ENCODE measurements at places on chromosomes 3 and 15.

DNA sequence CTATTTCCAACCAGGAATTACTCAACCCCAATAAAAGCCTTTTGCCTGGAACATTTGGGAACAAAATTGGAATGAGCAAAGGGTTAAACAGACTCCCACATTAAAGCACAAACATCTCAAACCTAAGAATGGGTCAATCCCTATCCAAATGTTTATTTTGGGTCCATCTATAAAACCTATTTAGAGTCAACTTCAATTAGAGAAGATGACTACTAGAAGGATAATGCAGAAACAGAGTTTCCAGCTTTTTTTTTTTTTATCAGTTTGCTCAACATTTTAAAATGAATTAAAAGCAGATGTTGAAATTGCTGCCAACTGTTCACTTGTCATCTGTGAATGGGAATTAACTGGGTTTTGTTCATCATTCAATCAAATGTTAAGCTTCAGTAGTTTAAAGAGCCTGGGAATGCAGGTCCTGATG is 4.1 kb upstream of the TBC1D23 start:
- no peak for DNase-seq

- DNase-seq = no peak
These were observed 36.6 kb downstream of the MRAS start for GRCh38 chr3:138384976-138385375.

GRCh38 chr3:108099679-108100428 is 9.0 kb upstream of the CD47 start:
- no peak for DNase-seq

DNA sequence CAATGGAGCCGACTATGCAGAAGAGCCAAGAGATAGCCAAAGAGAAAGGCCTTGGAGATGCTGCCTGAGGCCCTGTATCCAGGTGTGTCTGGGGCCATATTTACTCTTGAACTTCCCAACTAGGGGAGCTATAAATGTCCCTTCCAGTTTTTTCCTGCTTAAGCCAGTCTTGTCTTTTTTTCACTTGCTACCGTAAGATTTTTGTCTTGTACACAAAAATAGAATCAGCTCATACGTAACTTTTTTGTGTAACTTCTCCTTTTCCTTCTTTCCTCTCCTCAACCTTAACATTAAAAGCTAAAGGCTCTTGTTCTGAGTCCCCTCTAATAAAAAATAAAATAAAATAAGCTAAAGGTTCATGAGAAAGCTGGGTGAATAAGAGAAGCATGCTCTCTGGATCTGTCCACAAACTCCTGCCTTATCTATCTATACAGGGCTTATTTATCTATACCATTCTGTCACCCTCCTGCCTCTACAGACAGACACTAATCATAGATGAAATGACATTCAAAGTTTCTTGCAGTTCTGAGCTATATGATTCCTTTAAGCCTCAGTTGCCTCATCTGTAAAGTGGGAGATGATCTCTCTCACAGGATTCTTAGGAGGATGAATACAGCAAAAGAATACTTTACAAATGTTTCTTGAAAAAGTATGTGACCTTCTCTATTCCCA is 4.6 kb downstream of the SUMF1 start:
- DNase-seq = no peak

- no peak for DNase-seq
These were observed 31.3 kb downstream of the LRRC28 start for GRCh38 chr15:99282586-99282985.

DNA sequence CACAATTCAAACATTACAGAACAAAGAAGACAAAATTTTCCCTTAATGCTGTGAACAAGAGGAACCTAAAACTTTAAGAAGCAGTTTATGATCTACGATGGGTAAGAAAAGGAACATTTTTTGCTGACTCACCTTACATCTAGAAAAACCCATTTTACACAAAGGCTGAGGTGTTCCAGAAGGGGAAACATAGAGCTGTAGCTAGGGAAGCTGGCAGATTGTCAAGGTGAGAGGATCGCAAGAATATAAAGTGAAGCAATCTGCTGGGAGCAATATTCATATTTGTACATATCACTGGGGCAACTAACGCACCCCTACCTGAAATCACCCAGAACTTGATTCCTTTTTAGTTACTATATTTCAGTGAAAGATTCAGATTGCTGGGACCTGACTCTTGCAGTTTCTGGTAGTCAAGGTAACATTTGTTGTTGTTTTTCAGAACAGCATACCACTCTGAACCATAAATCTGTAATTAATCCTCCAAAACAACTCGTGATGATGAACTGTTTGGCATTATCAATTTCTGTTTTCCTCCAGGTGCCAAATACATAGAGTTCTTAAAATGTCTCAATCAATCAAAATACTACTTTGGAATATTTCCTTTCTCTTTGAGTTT is 184.1 kb upstream of the LRRC3B start:
- no peak for DNase-seq

Measured in NCI-H187 treated with DMSO at 0.1 percent for 48 hours (cell line).